ENCODE measurements at places on chromosomes 2 and 18.

DNA sequence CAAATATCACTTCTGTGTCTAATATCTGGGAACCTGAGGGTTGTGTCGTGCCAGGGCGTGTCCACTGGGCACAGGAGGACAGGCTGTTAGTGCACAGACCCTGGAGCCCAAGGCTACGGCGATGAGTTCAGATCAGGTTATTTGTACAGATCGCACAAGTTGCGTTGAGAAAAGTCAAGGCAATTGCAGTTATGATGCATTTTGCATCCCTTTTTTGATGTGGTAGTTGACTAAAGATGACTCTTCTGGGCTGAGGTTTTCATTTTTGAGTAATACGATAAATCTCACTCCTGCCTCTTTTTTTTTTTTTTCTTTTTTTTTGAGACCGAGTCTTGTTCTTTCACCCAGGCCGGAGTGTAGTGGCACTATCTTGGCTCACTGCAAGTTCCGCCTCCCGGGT is 7.2 kb downstream of the RBFA start:
- no peak for DNase-seq

DNA sequence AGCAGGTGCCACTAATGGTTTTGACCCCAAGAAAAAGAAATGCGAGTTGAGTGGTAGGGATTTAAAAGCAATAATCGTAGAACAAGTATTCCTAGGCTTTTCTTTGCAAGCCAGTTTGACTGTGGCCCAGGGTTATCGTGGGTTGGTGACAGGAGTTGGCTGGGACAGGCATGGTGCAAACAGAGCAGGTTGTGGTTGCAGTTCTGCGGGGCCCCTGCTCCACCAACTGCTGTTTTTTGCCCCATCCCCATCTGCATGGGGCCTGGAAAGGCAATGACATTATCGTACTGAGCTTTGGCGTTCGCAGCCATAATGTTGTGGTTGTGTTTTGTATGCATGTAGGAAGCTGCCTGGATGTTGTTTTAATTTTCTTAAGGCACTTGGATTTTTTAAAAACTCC is 274.0 kb downstream of the TSN start:
- no peak for DNase-seq

- no peak for DNase-seq
Measured at GRCh38 chr2:195445639-195446038, 211.4 kb upstream of the SLC39A10 start.

GRCh38 chr2:215614296-215614695 is 178.4 kb upstream of the FN1 start:
- DNase-seq, result no peak
